GM10248 (cell line): ENCODE measurements at places on chromosomes 3 and 15.

GRCh38 chr3:15750879-15751278 lies 46.9 kb downstream of the ANKRD28 start:
- DNase-seq, result no peak

DNA sequence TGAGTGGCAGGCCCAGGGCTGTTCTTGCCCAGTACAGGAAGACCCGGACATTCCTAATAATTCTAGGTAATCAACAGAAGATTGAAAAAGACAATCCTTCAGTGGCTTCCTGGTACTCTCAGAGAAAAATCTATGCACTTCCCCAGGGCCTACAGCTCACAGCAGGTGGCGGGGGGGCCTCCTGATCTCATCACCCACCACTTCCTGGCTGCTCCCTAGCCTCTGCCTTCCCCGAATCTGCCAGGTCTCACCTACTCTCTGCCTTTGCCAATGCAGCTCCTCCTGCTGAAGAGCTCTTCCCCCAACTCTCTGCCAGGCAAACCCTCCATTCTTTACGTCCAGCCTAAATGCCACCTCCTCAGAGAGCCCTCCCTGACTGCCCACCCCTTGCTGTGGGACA lies 37.5 kb downstream of the EHD4 start:
- DNase-seq, result peak; percentile 50

DNA sequence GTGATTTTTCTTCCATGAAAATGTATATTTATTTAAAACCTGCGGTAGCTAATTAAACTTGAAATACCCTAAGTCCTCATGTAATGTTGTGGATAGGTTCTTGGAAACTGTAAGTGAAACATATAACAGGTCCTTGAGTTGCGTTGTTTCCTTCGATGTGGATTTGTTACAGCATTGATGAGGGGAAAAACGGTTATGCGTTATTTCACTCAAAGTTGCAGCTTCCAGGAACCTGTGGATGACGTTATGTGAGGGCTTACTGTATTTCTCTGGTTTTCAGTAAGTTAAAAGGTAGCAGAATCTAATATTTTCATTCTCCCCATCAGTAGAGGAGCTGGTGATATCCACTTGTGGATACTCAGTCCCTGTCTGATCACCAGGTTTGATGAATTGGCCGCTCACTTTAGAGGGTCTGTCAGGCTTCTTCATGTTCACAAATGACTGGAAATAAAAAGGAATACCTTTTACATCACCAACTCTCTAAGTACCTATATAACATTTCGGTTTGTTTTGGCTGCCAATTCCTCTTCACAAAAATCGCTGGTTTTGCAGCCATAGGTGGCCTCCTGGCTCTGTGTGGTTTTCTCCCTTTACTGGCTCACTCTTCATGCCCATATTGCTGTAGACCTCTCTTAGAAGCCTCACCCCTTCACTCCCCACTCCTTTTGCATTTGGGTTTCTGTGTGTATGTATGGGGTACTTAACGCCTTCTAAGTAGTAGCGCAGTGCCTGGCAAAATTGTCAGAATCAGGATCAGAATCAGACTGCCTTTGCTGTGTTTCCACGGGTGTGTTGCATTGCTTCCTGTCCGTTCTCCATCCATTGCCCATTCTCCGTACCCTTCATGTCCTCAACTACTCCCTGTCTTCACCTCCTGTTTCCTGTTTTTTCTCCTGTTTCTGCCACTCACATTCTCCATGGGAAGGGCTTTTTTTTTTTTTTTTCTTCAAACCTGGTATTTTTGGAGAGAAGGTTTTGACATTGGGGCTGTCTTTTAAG lies 112.6 kb downstream of the FNDC3B start:
- no peak for DNase-seq

DNA sequence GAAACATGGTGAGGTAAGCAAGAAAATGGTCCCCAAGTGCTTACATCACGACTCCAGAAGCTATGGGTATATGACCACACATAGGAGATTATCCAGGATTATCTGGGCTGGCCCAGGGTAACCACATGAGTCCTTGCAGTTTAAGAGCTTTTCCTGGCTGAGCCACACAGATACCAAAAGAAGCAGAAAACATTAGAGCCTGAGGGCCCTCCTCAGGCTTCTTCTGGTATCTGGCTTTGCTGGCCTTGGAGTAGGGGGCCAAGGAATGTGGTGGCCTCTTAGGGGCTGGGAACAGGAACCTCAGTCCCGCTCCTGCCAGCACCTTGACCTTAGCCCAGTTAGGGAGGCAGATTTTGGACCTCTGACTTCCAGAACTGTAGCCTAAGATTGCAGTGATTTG lies 259.1 kb downstream of the KCNMB2 start:
- no peak for DNase-seq

- DNase-seq, result no peak
These were observed 610 bp downstream of the LIPC start for GRCh38 chr15:58432401-58432800.

DNA sequence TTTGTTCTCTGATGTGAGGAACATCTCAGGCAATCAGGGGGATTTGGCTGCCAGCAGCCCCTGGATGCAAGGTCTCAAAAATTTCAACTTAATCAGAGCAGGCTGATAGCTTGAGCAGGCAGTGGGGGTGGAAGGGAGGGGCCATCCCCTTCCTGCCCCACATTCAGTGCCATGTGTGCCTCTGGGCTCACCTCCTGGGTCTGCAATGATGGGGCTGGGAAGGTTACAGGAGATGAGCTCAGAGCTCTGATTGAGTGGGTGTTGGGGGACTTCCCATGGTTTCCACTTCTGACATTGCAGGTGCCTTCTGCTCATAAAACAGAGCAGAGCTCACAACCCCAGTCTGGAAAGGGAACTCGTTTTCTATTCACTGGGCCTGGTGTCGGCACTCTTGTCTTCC lies 37.0 kb downstream of the PARP16 start:
- DNase-seq, result peak; percentile 80

- DNase-seq, result no peak
These were observed 50.3 kb downstream of the PSMD6 start for GRCh38 chr3:63972987-63973386.

DNA sequence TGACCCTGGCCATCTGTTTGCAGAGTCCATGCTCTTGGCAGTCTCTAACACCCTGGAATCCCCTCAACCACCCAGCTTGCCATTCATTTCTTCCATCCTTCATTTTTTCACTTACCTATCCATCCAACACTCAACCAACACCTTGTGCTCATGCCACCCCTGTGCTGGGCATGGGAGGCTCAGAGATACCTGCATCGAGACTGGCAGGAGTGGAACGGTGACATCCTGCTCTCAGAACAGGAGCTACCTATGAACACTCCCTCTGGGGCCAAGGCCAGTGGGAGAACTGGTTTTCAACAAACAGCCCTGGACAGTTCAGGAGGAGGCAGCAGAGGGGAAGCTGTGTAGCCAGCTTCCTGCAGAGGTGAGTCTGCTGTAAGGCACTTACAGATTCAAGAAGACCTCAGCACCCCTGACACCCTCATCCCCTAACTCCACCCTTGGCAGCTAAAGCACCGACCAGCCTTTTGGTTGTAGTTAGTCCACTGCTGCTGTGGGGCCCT lies 19.5 kb upstream of the ATP2B2 start:
- no peak for DNase-seq

- no peak for DNase-seq
These were observed 282.4 kb upstream of the GRM7 start for GRCh38 chr3:6578526-6578925.

GRCh38 chr3:172367205-172368105 lies 80.8 kb downstream of the GHSR start:
- DNase-seq, result no peak

DNA sequence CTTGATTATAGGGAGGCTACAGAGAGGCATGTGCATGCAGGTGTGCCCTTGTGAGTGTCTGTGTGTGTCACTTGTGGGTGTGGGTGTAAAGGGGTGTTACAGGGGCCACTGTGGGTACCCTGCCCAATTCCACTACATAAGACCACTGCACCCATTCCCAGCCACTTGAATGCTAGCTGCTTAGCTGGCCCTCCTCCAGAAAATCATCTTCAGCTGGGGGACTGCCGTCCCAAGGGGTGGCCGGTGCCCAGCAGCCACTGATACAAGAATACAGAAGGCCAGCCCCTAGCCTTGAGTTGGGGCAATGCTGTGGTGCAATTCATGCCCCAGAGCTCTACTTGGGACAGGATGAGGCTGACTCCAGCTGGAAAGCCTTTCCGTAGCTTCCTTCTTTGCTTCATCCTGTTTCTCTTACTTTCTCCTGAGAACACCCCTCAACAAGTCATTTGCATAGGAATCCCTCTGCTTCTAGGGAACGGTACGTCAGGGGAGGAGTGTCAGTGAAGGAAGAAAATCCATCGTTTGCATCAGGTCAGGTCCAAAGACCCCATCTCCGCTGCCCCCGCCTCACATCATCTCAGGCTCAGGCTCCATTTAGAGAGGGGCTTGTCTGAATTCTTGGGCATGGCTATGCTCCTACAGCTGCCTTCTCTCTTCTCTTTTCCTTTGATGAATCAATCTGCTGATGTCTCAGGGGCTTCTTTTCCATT lies 72.0 kb downstream of the SCN5A start:
- no peak for DNase-seq

GRCh38 chr3:107753494-107753893 lies 230.7 kb downstream of the BBX start:
- no peak for DNase-seq

DNA sequence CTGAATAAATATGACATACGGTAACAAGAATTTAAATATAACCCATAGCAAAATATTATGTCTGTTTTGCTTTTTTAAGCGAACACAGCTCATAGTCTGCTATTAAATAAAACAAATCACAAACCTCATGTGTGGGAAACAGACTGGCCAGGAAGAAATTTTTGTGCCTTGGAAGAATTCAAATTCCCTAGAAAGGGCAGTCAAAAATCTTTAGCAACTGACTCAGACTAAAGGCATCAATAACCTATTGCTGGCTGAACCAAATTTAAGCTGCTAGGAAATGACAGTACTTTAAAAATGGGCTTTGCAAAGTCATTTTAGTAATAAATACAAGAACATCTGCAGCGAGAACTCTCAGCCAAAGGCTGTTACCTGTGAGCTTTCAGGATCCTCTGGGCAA lies 151.4 kb downstream of the PLD1 start:
- DNase-seq, result no peak

DNA sequence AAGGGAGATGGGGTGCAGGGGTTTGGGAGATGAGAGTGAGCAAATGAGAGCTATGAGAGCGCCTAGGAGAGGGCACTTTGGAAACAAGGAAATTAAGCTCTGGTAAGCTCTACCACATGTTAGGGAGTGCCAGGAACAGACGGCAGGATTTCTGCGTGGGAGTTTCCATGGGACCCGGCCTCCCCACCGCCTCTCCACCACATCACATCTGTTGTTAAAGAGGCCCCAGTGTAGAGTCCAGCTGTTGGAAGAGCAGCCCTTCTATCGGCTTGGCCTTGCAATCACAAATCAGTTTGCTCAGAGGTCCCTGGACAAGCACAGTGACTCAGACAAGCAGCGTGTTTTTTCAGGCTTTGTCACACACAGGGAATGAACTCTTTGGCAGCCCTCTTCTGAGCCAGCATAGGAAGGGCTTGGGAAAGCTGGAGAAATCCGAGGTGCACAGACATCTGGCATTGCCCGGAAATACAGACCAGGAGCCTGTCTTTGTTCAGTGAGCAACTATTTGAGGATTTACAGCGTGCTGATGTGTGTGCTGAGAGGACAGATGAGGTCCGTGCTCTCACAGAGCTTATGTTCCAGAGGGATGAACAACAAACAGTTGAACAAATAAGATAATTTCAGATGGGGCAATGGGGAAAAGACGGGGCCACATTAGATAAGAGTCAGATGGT lies 370.6 kb upstream of the PROK2 start:
- no peak for DNase-seq

DNA sequence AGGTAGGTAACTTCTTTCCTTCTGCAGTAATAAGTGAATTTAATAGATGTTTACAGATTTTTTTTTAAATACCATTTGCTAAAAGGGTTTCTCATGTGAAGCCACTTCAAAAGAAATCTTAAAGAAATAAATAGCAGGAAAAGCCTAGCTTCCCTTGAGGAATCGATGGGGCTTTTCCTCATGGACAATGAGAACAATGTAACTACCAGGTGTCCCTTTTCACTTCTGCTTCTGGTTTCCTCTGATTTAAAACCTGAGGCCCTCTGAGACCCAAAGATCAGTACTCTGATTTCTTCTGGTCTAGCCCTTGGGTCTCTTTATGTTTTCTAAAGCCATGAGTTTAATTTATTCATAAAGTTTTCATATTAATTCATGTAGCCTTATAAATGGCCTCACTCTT lies 13.1 kb upstream of the TMEM42 start:
- no peak for DNase-seq

- no peak for DNase-seq
These were observed 39.3 kb downstream of the OXNAD1 start for GRCh38 chr3:16304061-16305010.

- DNase-seq, result no peak
These were observed 35.7 kb upstream of the ABHD17C start for GRCh38 chr15:80659375-80659774.

DNA sequence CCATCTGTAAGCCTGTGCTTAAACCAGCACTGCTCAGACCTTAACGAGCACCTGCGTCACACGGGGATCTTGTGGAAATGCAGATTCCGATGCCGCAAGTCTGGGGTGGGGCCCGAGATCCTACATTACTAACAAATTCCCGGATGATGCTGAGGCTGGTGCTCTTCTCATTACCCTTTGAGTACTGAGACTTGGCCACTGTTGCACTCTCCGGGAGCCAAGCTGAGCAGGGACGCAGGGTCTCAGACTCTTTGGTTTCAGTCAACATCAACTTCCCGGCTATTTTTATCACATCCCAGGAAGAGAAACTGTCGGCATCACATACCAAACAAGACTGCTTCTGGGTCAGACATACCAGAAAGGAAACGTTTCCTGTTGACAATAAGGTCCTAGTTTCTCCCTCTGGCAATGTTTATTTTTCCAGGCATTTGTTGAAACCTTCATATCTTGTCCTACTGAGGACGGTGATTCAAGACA lies 276.6 kb downstream of the SHQ1 start:
- no peak for DNase-seq

DNA sequence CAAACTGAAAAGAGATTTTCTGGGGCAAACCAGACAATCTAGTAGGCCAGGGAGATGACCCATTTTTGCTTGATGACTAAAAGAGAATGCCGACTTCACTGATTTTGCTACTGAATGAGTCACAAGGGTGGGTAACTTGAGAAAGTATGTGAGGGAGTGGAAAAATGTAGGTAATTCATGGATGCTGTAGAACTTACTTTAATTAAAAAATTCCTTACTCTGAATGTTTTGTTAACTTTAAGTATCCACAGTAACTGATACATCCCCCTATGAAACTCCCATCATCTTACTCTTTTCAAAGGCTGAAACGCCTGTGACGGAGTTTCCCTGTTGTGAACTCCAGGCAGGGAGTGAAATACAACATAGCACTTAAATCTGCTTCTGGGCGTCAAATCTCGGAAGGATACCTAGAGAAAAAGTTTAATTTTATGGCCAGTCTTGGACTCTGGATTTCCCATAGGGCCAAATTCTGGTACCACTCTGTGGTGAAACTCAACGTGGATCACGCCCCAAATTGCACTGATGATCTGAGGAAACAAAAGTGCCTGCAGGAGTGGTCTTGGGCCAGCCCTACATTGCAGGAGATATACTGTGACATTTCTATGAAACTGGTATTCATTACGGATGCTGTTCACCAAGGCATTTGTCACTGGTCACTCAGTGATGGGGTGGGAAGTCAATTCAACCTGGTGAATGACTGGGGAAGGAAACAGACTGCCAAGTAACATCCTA lies 24.0 kb downstream of the GOLIM4 start:
- no peak for DNase-seq

GRCh38 chr15:83845230-83845629 lies 191.3 kb downstream of the ADAMTSL3 start:
- DNase-seq, result no peak
